ENCODE measurements at places on chromosomes 1 and 21. TPM values are rescaled to one million over a fixed set of nuclear protein-coding genes. Genes with fewer than 3 reads are reported as not detected.

DNA sequence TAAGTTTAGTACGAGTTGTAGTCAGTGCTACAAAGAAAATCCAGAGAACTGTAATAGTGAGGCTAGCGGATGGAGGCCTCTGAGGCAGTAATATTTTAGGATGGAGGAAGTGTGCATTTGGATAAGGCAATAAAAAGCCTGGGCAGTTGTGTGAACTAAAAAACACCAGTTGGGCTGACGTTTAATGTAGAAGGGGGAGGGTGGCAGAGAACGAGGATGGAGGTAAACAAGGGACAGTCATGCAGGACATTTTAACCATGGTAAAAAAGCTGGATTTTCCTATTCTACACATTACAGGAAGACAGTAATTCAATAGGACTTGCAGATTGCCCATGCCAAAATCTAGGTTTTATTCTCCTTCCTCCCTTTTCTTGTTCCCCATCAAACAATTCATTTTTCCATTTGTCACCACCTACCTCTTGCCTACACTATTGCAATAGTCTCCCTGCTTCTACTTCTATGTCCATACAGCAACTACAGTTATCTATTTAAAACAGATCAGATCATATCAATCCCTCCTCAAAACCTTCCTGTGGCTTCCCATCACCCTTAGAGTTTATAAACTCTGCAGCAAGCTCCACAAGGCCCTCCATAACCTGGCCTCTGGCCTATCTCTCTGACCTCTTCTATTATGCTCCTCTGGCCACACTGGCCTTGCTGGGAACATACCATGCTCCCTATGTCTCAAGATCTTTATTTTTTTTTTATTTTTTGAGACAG is 27.7 kb downstream of the ERO1B start:
- DNase-seq, result no peak

GRCh38 chr1:197339106-197340060 is 71.3 kb downstream of the CRB1 start:
- DNase-seq, result no peak

DNA sequence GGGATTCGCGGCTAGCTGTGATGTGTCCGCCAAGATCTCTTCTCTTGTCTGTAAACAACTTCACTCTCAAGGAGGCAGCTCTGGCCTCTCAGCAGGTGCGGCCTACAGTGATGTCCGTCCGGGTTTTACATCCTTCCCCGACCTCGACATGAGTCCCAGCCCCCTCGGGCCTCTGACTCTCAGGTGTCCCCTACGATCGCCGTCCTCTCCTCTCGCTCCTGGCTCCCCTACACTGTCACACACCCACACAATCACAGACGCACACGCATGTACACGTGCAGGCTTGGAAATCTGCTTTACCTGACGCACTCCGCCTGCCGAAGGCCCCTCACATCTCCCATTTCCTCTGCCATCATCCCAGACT is 797 bp upstream of the RSPH1 start:
- no peak for DNase-seq

DNA sequence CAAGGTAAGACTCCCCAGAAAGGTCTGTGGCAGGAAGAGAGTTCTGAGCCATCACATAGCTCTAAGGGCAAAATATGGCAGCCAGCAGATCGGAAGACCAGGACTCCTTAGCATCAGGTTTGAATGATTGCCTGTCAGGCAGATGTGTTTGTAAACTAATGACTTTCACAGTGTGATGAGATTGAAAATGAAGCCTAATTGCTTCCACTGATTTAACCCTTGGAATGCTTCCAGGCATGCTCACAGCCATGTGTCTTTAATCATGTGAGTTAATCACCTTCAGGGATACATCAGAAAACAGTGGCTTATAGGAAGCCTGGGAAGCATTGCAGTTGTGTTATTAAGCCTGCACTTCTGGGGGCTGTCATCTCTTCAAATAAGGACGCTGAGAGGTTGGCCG is 82.8 kb downstream of the LRRC53 start:
- no peak for DNase-seq

GRCh38 chr1:26278303-26278702 is 1.6 kb upstream of the SH3BGRL3 start:
- DNase-seq, result peak; percentile 77

DNA sequence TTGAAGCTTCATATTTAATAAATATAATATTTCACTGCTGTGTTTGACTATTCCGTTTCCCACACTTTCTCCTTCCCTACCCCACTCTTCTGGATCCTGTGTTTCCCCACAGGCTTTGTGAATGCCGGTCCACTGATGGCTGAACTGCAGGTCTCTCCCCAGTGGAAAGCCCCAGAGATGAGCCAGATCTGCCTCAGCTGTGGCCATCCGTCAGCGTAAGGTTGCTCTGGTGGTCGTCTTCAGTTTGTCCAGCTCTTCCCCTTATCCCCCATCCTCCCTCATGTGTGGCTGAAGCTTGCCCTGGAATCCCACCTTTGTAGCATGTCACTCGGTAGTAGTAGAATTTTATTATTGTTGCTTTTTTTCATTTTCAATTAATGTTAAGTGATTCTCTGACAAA is 11.4 kb downstream of the SMAP2 start:
- no peak for DNase-seq

- DNase-seq, result no peak
These were observed 35.4 kb upstream of the ZNF496 start for GRCh38 chr1:247366926-247367645.

DNA sequence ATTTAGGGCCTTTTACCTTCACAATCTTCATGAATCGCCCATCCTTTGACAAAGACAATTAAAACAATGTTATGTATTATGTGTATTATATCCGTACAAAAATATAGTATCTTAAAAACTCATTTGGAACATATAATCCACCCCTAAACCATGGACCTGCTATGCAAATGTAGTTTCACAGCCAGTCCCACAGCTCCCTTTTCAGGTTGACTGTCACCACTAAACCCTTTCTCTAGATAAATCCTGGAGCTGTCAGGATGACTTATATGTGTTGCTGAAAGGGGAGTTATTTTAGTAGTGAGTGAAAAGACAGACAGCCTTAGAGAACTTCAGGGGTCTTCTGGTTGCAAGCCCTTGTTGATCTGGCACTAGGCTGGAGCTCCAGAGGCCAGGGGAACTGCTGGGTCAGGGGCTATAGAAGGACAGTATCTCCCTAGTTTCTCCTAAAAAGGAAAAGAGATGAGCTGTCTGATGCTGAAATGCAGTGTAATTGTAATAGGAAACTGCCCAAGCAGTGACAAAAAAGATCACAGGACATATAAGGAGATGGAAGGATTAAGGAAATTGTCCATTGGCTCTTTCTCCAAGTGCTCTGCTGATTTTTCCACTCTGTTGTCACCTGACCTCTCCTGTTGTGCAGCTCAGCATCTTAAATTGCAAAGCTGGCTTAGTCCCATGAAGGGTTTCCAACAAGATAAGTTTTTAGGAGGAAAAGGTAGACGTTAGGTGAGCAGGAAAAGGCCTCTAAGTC is 127.7 kb downstream of the S1PR1 start:
- DNase-seq, result peak; percentile 9

Gene BGLAP
- polyA plus RNA-seq, result 0.67 TPM

Gene IFNAR2
- 10.9 TPM for polyA plus RNA-seq

Gene SIM2
- polyA plus RNA-seq, result 7.5 TPM

All from IMR-90 (cell line).